ENCODE measurements at places on chromosomes 3 and 15. TPM values are rescaled to one million over a fixed set of nuclear protein-coding genes. Genes with fewer than 3 reads are reported as not detected.

GRCh38 chr3:46685446-46685845 is 8.0 kb downstream of the ALS2CL start:
- DNase-seq: no peak
- no peak overlapping the region for H3K4me3 ChIP-seq
- peaks cover under 1% of the 10 kb centered on the region for H3K4me1 ChIP-seq
- no peaks in the 10 kb centered on the region for H3K36me3 ChIP-seq

DNA sequence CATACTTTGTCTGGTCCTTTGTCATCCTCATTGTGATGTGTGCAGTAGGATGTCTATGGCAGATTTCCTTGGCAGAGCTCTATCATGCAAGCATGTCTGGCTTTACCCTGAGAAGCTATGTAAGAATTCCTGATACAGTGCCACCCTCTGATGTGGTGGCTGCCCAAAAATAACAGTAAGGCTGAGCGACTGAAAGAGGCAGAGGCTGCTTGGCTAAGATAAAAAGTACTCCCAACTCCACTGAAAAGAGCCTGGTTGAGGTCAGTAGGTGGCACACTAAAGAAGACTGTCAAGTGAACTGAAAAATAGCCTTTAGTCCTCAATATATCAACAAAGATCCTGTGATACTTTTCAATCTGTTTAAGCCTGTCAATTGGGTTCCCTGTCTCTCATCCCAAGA is 31.7 kb downstream of the BTLA start:
- no peaks in the 10 kb centered on the region for H3K27me3 ChIP-seq
- no peak overlapping the region for H3K4me3 ChIP-seq
- H3K36me3 ChIP-seq: no peaks in the 10 kb centered on the region
- H3K27ac ChIP-seq: no peak overlapping the region

The SH2D7 gene
- polyA plus RNA-seq: 0.13 TPM

GRCh38 chr15:74464216-74464615 is 3.3 kb upstream of the UBL7 start:
- H3K27me3 ChIP-seq: no peaks in the 10 kb centered on the region
- no peak overlapping the region for H3K27ac ChIP-seq
- peaks cover 10% of the 10 kb centered on the region for H3K4me1 ChIP-seq

- no peak for DNase-seq
- H3K4me1 ChIP-seq: no peaks in the 10 kb centered on the region
Observed at GRCh38 chr3:109224333-109224732, 87.8 kb downstream of the C3orf85 start.

- H3K27ac ChIP-seq: no peak overlapping the region
- peaks cover 5% of the 10 kb centered on the region for H3K4me1 ChIP-seq
- peaks cover 7% of the 10 kb centered on the region for H3K36me3 ChIP-seq
- H3K4me3 ChIP-seq: no peak overlapping the region
- H3K27me3 ChIP-seq: no peaks in the 10 kb centered on the region
Observed at GRCh38 chr3:191353022-191353777, 22.9 kb upstream of the UTS2B start.

The LRRC31 gene
- polyA plus RNA-seq: not detected

All from muscle of leg (tissue), 16 donors.